Vein endothelial cell (primary cell): ENCODE measurements at places on chromosomes 1 and 21. TPM values are rescaled to one million over a fixed set of nuclear protein-coding genes. Genes with fewer than 3 reads are reported as not detected.

Gene KIAA0040
- 17.6 and 53.5 TPM in 2 replicates for total RNA-seq

Gene AK5
- total RNA-seq = 8.3 and 20.6 TPM in 2 replicates

Gene CACNA1S
- total RNA-seq = not detected in 2 replicates

Gene NAV1
- 58.0 and 84.9 TPM in 2 replicates for total RNA-seq

Gene CD160
- not detected in 2 replicates for total RNA-seq

Gene PRAMEF6
- not detected in 2 replicates for total RNA-seq

Gene G0S2
- 0.57 and 4.6 TPM in 2 replicates for total RNA-seq

Gene ZFP69B
- total RNA-seq = 3.9 and 4.3 TPM in 2 replicates

Gene SRSF11
- 119 and 146 TPM in 2 replicates for total RNA-seq

Gene OR2T35
- total RNA-seq = not detected in 2 replicates

Gene SPOCD1
- 31.4 and 53.6 TPM in 2 replicates for total RNA-seq

Gene SLC44A5
- 6.7 and 19.9 TPM in 2 replicates for total RNA-seq

Gene SV2A
- total RNA-seq = 0.67 and 3.3 TPM in 2 replicates

Gene RUSC1
- total RNA-seq = 18.6 and 19.2 TPM in 2 replicates

Gene F13B
- total RNA-seq = not detected in 2 replicates

Gene ACTA1
- 0.19 TPM in 1 of 2 replicates, not detected in the other for total RNA-seq

Gene FNBP1L
- 63.4 and 82.3 TPM in 2 replicates for total RNA-seq

Gene RCAN3
- 4.3 and 5.2 TPM in 2 replicates for total RNA-seq

Gene IL10
- total RNA-seq = not detected in 2 replicates

Gene ADGRB2
- 0.19 and 0.65 TPM in 2 replicates for total RNA-seq

Gene FAM43B
- total RNA-seq = not detected in 2 replicates

Gene CD101
- total RNA-seq = 0.10 and 0.65 TPM in 2 replicates

Gene ACOT11
- 3.6 and 3.9 TPM in 2 replicates for total RNA-seq

Gene TTC4
- total RNA-seq = 21.9 and 27.8 TPM in 2 replicates

Gene WDR4
- total RNA-seq = 18.3 TPM in 2 replicates

Gene SOX13
- total RNA-seq = 24.6 and 39.5 TPM in 2 replicates

Gene KCNE1
- 0.10 TPM in 1 of 2 replicates, not detected in the other for total RNA-seq

Gene ANGPTL3
- total RNA-seq = not detected in 2 replicates

Gene CDA
- 0.98 TPM in 1 of 2 replicates, not detected in the other for total RNA-seq

Gene STUM
- total RNA-seq = under 0.01 TPM in 1 of 2 replicates, not detected in the other

Gene PDZK1IP1
- 0.65 TPM in 1 of 2 replicates, not detected in the other for total RNA-seq

Gene UBASH3A
- not detected in 2 replicates for total RNA-seq

Gene TXLNA
- total RNA-seq = 93.1 and 95.1 TPM in 2 replicates

Gene ENAH
- 60.8 and 77.9 TPM in 2 replicates for total RNA-seq

Gene BSND
- not detected in 2 replicates for total RNA-seq

Gene PTCH2
- total RNA-seq = under 0.01 and 0.29 TPM in 2 replicates

Gene LYPD8
- total RNA-seq = not detected in 2 replicates

Gene SFN
- 0.10 TPM in 1 of 2 replicates, not detected in the other for total RNA-seq

Gene SYT2
- total RNA-seq = not detected in 2 replicates

Gene KCNA2
- under 0.01 TPM in 1 of 2 replicates, not detected in the other for total RNA-seq

Gene DPT
- total RNA-seq = not detected in 2 replicates
